ENCODE measurements at places on chromosomes 5 and 9.
A peak's percentile ranks its signal among the peaks of the same experiment; 100 is the strongest.

DNA sequence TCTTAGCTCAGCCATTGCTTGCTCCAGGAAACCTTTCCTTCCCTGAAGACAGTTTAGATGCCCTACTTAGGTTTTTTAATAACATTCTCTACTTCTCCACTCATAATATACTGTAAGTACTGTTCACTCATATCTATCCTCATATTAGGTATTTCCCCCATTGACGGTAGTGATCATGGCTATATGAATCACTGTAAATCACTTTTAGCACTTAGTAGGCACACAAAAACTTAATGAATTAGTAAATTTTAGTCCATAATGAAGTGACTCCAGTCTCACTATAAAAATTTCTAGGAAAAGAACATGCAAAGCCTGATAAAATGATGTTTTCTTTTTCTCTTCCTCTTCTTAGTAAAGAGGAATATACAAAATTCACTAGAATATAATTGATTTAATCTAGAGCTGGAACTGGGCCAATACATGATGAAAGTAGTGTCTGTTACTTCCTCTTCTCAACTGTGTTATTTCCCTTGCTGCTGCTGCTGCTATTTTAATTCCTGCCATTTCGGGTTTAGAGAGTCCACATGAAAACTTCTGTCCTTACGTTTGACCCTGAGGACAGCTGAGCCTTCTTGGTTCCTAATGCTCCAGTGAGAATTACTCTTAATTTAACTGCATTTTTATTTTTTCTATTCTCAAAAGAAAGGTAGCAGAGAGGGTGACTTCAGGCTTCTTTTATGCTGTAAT, 73.5 kb downstream of the LNPEP start:
- peak overlapping the region; percentile 60 for H3K27ac ChIP-seq
- peaks cover 43% of the 10 kb centered on the region for H3K36me3 ChIP-seq
- peak; percentile 75 for DNase-seq

DNA sequence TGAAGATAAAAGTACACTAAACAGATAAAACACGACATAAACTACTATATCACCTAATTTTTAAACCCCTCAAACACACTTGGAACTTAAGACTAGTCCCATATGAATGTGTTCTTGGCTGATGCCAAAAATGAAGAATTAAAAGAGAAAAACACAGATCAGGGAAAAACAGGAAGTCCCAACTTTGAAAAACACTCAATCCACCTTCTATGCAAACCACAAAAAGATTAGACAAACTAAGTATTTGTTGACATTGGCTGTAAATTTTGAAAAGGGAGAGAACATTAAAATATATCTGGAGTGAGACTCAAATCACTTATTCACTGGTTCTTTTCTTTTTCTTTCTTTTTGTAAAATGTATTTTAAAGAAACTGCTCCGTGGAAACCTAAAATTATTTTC, 81.4 kb downstream of the ANKH start:
- no peaks in the 10 kb centered on the region for H3K36me3 ChIP-seq
- no peak for DNase-seq
- no peaks in the 10 kb centered on the region for H3K4me1 ChIP-seq
- no peak overlapping the region for H3K27ac ChIP-seq

- H3K4me3 ChIP-seq: no peak overlapping the region
- no peaks in the 10 kb centered on the region for H3K27me3 ChIP-seq
- DNase-seq: no peak
- no peak overlapping the region for H3K27ac ChIP-seq
- no peaks in the 10 kb centered on the region for H3K4me1 ChIP-seq
These were observed 190.1 kb downstream of the TMEM232 start for GRCh38 chr5:110536120-110537115.

GRCh38 chr9:109206670-109207069, 39.6 kb upstream of the FRRS1L start:
- no peaks in the 10 kb centered on the region for H3K36me3 ChIP-seq
- H3K4me1 ChIP-seq: no peaks in the 10 kb centered on the region
- no peak overlapping the region for H3K27ac ChIP-seq

GRCh38 chr9:32524892-32525708, 896 bp downstream of the RIGI start:
- H3K27ac ChIP-seq: peak overlapping the region; percentile 76
- no peaks in the 10 kb centered on the region for H3K36me3 ChIP-seq
- peaks cover 29% of the 10 kb centered on the region for H3K4me1 ChIP-seq
- peak; percentile 28 for DNase-seq

Measured in CD14-positive monocyte (primary cell).